ENCODE measurements at places on chromosomes 2 and 18.

- no peak for DNase-seq
Observed at GRCh38 chr18:59002974-59003594, 136.6 kb upstream of the SEC11C start.

GRCh38 chr2:70226781-70227180 is 21.6 kb downstream of the TIA1 start:
- DNase-seq = no peak

DNA sequence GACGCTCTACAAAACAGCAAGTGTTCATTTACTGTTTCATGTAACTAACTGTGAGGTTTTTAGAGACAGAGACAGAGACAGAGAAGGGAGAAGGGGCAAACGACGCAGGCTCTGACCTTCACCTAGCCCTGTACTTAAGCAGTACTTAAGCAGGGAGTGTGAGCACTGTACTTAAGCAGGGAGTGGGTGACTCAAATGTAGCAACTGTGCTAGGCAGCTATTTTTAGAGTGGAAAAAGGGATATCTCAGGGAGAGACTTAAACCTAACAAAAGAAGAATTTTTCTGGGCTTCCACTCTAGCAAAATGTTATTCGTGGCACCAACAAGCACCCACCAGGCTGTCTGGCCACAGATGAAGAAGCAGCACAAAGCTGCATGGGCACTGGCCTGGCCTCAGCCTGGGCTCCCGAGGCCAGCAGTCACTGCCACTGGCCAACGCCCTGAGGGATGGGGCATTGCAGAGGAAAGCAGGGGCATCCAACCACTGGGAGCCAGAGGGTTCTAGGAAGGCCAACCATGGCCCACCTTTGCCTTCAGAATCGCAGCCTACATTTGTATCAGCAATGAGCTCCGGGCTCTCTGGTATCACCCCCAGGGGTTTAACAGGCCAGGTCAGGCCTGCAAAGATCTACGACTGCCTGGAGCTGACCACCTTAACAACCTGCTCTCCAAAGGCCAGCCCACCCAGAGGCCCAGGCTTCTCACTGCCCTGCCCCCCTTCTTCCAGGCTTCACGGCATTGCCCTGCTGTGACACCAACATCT is 154.3 kb downstream of the TTC32 start:
- no peak for DNase-seq

DNA sequence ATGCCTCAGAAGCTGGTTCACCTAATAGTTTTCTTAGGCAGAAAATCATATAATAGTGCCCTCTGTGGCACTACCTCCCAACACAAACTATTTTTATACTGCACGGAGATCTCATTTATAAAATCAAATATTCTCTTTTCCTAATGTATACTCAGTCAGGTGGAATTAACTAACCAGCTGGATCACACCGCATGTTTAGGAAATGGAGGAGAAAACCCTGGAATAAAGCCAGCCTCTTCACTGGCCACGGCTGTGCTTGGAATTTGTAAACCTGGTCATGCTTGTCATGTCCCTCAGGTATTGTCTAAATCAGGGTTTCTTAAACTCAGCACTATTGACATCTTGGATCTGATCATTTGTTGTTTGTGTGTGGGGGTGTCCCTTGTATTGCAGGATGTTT is 85.6 kb downstream of the DOCK10 start:
- DNase-seq = no peak

GRCh38 chr2:143110758-143111428 is 18.3 kb upstream of the ARHGAP15 start:
- DNase-seq = peak; percentile 65

- no peak for DNase-seq
Observed at GRCh38 chr2:232781765-232782164, 5.4 kb upstream of the KCNJ13 start.

GRCh38 chr2:168718622-168719021 is 83.8 kb upstream of the NOSTRIN start:
- DNase-seq = no peak

GRCh38 chr18:46369323-46369722 is 265.1 kb downstream of the HAUS1 start:
- DNase-seq = no peak

DNA sequence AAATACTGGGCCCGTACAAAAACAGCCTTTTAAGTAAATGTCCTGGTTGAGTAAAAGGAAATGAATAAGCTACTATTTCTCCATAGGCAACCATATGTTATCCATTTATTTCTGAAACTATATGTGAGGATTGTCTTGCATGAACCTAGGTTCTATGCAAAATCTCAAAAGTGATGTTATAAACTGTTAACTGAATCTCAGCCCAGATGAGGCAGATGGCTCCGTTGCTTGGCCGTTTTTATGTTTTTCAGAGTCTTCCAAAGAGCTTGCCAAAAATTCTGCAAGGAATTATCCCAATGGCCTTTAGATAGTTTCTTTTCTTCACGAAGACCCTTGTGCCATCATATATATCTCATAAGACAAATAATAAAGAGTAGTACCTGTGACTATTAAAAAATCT is 1669.5 kb upstream of the DDX18 start:
- DNase-seq = no peak

- no peak for DNase-seq
Observed at GRCh38 chr2:12612671-12613070, 104.1 kb upstream of the TRIB2 start.

DNA sequence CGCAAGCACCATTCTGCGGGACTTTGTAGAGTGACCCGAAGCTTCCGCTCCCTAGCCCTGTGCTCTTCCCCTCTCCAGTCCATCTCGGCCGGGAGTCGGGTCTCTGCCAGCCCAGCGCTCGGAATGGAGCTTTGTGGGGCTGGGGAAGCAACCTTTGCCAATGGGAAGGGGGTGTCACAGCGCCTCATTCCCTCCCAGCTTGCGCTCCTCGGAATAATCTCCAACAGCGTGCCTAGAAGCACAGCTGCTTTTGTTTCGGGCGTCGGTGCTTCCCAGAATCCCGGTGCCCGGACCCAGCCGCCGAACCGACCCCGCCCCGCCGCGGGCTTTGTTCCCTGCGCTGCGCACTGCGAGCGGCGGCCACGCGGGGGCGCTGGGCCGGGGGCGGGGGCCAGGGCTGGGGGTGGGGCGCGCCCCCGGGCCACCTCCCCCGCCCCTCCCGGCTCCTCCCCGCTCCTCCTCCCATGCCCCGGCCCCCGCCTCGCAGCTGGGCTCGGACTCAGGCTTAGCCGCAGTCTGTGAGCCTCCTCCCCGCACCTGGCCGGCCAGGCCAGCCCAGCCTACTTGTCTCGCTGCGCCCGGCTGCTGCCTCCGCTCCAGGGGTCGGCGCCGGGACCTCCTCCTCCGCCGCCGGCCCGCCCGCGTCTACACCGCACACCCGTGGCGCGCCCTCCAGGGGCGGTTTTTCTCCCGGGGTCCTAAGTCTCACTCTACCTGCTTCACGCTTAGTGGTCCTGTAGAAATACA is 77.7 kb upstream of the SMAD2 start:
- peak; percentile 87 for DNase-seq

DNA sequence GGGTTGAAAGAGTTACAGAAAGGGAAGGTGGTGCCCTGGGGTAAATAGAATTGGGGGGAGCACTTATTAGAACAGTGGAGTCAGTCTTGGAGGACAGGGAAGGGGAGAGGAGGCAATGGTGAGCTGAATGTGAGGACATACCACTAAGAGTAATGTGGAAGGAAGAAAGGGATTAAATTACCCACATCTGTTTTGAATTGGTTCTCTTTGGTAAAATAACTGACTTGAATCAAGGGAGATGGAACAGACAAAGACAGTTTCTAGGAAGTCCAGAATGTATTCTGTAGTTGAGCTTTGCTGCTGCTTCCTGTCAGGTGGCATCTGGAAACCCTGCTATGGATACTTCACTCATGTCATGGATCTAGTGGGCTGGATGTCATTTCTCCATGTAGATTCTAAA is 6.7 kb downstream of the SETBP1 start:
- DNase-seq = no peak

GRCh38 chr2:234258562-234259141 is 208.2 kb downstream of the SPP2 start:
- no peak for DNase-seq

DNA sequence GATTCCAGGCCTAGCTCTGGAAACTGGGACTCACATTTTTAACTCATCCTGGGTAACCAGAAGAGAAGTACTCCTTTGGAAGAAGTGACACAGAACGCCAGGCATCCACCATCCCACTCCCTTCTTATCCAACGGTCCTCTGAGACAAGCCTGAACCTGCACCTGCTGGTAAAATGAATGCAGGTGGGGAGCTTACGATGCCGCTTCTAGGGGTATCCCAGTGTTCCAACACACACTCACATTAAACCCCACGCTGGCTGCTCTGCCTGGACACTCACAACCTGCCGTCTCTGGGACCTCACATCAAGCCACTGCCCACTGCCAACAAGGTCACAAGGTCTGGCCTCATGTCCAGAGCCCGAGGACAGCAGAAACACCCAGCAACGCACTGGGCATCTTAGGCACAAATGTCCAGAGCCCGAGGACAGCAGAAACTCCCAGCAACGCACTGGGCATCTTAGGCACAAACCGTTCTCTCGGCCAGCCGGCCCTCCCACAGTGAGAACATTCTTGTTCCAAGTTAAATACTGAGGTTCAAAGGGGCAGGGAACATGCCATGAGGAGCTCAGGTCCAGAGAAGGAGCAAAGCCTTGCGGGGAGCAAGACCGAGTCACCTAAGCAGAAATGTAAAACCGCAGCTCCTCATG is 9.9 kb downstream of the SLC66A2 start:
- DNase-seq = no peak

DNA sequence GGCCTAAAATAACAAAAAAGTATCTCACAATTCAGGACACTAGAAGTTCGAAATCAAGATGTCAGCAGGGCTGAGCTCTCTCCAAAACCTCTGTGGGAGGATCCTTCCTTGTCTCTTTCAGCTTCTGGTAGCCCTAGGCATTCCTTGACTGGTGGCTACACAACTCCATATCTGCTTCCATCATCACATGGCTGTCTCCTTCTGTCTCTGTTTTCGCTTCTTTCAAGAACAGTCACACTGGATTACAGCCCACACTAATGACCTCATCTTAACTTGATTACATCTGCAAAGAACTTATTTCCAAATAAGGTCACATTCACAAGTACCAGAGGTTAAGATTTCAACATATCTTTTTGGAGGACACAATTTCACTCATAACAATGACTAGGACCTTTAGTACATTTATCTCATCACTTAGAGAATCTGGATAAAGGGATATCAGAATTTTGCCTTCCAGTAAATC is 275.2 kb downstream of the IRS1 start:
- DNase-seq = no peak

GRCh38 chr18:62073461-62074281 is 113.2 kb downstream of the PIGN start:
- no peak for DNase-seq

- no peak for DNase-seq
Observed at GRCh38 chr18:58988600-58988999, 123.9 kb downstream of the ZNF532 start.

DNA sequence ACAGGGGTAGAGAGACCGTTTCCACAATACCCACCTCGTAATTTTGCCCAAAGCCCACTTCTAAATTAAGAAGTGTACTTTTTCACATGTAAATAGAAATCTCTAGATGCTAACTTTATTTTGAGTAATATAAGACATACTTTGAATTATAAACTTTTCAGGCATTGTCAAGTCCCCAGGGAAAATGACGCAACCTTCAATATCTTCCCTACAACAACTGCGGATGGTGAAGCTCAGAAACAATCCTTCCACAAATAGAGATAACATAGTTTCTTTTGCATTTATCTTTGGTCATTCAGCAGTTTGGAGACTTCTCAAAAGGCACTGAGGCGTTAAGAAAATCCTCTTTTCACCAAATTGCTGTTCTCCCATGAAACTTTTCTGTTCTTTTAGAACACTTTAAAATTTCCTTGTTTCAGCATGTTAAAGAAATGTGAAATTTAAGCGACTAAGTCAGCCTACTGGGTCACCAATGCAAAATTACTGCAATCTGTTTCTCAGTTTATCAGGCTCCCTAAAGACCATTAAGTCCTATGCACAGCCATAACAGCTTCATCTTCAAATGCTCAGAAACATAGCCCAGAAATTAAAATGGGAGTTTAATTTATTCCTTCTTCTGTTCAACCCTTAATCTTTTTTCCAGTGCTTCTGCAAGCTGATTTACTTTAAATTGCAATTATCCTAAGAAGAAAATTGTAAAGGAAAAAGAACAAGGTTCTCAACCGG is 118.3 kb upstream of the DNAJC10 start:
- no peak for DNase-seq

- no peak for DNase-seq
Observed at GRCh38 chr2:171652416-171652785, 34.9 kb upstream of the DYNC1I2 start.

DNA sequence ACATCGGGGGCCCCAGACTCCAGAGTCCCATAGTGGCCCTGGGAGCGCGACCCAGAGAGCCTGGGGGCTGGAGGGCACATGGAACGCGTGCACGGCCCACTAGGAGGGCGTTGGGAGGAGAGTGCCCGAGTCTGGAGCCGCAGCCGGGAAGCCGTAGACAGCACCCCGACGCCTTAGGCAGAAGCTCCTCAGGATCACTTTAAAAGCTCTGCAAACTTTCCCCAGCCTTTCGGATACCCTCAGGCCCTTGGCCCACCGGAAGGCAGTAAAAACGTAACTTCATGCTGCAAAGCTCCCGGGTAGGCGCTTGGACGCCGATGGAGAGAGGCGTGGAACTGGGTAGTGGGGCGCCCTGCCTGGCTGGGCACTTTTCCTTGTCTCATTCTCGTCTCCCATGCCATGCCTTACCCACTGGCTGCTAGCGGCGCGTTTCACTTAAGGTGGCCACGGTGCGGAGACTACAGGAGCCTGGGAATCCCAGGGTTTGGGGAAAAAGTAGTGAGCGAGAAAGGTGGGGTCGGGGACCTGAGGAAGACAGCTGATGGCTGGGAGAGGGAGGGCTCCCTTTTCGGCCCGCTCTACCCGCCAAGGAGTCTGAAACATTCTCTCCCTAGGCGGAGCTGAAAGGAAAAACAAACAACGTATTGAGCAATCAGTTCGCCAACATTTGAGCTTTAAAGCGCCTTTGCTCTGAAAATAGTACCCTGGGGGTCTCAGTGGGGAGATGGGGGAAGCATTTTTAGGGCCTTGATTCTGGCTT is 141.8 kb downstream of the MEIS1 start:
- no peak for DNase-seq

DNA sequence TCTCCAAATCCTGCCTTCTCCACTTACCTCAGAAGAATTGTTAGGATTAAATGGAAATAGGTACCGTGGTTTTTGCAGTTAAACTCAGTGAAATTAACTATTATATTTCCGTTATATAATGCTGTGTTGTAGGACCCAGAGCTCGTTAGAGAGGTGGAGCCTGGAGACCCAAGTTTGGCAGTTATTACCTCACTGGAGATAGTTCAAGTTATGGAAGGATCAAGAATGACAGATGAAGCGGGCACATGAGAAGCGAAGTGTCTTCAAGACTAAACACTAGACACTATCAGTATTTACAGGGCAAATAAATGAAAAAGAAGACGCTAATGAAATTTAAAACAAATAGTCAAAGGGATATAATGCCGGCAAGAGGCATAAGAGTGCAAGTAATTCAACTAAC is 866 bp downstream of the CWC22 start:
- no peak for DNase-seq

GRCh38 chr18:34604591-34604990 is 105.5 kb upstream of the DTNA start:
- no peak for DNase-seq

- no peak for DNase-seq
Observed at GRCh38 chr2:158966312-158966711, 2.1 kb upstream of the TANC1 start.

- no peak for DNase-seq
Observed at GRCh38 chr18:80143881-80144280, 34.8 kb downstream of the ADNP2 start.

Measured in nephron progenitor cell (in vitro differentiated cells).